ENCODE measurements at places on chromosomes 7 and 10.

GRCh38 chr7:44068054-44068453 is 2.7 kb upstream of the PGAM2 start:
- no peak for DNase-seq

- DNase-seq: no peak
These were observed 92.9 kb downstream of the PPP1R3C start for GRCh38 chr10:91539930-91540329.

GRCh38 chr10:43452356-43452914 is 15.5 kb downstream of the ZNF487 start:
- no peak for DNase-seq

- DNase-seq: no peak
These were observed 199.8 kb downstream of the EBF3 start for GRCh38 chr10:129764011-129764900.

DNA sequence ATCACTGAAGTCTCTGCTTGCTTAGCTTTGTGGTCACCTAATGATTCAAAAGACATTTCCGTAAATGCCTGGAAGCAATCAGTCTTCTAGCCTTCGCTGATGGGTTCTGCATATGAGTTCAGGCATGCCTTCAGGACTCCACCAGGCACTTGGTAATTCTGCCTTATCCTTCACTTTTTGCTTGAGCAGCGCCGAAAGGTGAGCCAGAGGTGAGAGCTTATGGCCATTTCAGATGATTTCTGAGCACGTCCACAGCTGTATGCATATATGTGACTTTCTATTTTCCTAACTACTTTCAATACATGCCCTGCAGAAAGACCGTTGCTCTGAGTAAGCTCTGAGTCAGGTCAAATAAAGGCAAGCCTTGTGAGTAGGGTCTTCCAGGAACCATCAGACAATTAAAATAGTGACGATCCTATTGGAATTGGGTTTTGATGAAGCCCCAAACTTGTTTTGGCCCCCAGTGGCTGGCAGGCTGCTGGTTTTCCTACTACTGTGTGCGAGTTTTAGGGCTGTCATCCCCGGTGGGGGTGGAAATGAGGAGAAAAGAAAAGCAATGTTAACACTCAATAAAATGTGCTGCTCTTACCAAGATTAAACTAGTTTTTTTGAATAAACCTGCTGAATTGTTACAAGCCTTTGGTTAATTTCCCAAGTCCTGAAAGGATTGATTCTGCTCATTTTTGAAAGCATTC is 154.4 kb upstream of the AKR1E2 start:
- no peak for DNase-seq

Data from cortex of kidney (tissue), 1 donor.